Right lobe of liver (tissue), 6 donors: ENCODE measurements at places on chromosomes 7 and 10. TPM values are rescaled to one million over a fixed set of nuclear protein-coding genes. Genes with fewer than 3 reads are reported as not detected.

DNA sequence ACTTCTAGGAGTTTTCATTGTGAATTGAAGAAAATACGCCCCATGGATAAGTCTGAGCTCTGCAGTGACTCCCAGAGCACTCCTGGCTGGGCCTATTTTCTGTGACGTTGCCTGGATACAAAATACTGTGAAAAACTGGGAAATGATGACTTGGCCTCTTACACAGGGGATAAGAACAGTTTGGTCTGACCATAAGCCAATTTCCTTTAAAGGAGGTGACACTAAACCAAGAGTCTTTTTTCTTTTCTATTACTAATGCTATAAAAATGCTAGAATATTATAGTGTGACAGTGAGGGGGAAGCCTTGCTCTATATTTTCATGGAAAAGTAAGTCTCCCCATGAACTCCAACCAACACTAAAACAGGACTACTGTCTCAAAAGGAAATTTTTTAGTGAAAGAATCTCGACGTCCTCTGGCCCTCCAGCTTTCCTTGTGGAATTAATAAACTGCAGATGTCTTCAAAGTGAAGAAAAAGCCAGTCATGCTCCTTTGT is 45.5 kb downstream of the MYOF start:
- no peak overlapping the region for H3K4me3 ChIP-seq
- no peaks in the 10 kb centered on the region for H3K36me3 ChIP-seq
- H3K27me3 ChIP-seq = no peaks in the 10 kb centered on the region
- DNase-seq = no peak
- H3K27ac ChIP-seq = peak overlapping the region; percentile 58

GRCh38 chr10:62112300-62112699 is 156.3 kb downstream of the RTKN2 start:
- no peaks in the 10 kb centered on the region for H3K27me3 ChIP-seq
- H3K27ac ChIP-seq = no peak overlapping the region
- H3K4me3 ChIP-seq = no peak overlapping the region
- H3K4me1 ChIP-seq = no peaks in the 10 kb centered on the region
- no peaks in the 10 kb centered on the region for H3K36me3 ChIP-seq

MBL2 gene
- 112 TPM for total RNA-seq

- no peaks in the 10 kb centered on the region for H3K27me3 ChIP-seq
- DNase-seq = no peak
- no peaks in the 10 kb centered on the region for H3K4me1 ChIP-seq
- H3K4me3 ChIP-seq = no peak overlapping the region
- H3K36me3 ChIP-seq = no peaks in the 10 kb centered on the region
- no peak overlapping the region for H3K27ac ChIP-seq
These were observed 93.8 kb upstream of the NOBOX start for GRCh38 chr7:144497282-144497681.

IDI2 gene
- not detected for total RNA-seq

GRCh38 chr7:20121404-20121803 is 95.8 kb downstream of the MACC1 start:
- H3K27ac ChIP-seq = no peak overlapping the region
- H3K4me1 ChIP-seq = no peaks in the 10 kb centered on the region
- no peaks in the 10 kb centered on the region for H3K27me3 ChIP-seq
- no peaks in the 10 kb centered on the region for H3K36me3 ChIP-seq

- no peak for DNase-seq
- H3K27me3 ChIP-seq = peaks cover 28% of the 10 kb centered on the region
- no peaks in the 10 kb centered on the region for H3K4me1 ChIP-seq
- no peak overlapping the region for H3K4me3 ChIP-seq
- H3K27ac ChIP-seq = no peak overlapping the region
These were observed 351.2 kb downstream of the DNAJB6 start for GRCh38 chr7:157687845-157688532.

- H3K27ac ChIP-seq = no peak overlapping the region
- H3K4me3 ChIP-seq = no peak overlapping the region
- H3K36me3 ChIP-seq = no peaks in the 10 kb centered on the region
- H3K4me1 ChIP-seq = peaks cover under 1% of the 10 kb centered on the region
- no peak for DNase-seq
- no peaks in the 10 kb centered on the region for H3K27me3 ChIP-seq
These were observed 37.8 kb downstream of the KLHDC10 start for GRCh38 chr7:130107949-130108674.

TEX47 gene
- not detected for total RNA-seq

- H3K4me3 ChIP-seq = no peak overlapping the region
- H3K27ac ChIP-seq = no peak overlapping the region
- H3K27me3 ChIP-seq = no peaks in the 10 kb centered on the region
- no peaks in the 10 kb centered on the region for H3K4me1 ChIP-seq
- DNase-seq = no peak
These were observed 12.1 kb upstream of the PLAU start for GRCh38 chr10:73898730-73899410.

DNA sequence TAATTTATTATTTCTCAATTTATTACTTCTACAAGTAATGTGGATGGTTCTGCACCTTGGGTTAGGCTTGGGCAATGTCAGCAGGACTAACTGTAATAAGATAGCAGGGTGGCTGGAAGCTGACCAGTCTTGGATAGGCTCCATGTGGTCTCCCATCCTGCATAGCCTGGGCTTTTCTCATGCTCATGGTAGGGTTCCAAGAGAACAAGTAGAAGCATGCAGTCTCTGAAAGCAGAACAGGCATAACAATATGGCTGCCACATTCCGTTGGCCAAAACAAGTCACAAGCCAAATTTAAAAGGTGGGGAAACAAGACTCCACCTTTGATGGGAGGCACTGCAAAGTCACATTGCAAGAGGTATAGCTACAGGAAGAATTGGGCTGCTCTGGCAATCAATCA is 98.6 kb upstream of the MDFIC start:
- no peaks in the 10 kb centered on the region for H3K27me3 ChIP-seq
- H3K27ac ChIP-seq = no peak overlapping the region
- H3K4me1 ChIP-seq = no peaks in the 10 kb centered on the region
- no peak for DNase-seq
- H3K36me3 ChIP-seq = no peaks in the 10 kb centered on the region

DNA sequence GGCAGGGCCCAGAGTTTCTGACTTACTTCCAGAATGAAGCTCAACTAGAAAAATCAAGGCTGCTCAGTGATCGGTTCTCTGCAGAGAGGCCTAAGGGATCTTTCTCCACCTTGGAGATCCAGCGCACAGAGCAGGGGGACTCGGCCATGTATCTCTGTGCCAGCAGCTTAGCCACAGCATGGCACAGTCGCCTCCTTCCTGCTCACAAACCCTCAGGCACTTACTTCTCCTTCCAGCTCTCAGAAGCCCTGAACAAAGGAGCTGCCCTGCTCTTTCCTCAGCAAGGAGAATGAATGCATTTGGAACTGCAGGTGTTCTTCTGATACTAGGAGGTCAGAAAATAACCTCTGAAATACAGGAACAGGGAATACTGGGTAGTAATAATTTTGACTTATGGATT is 219.7 kb upstream of the PRSS1 start:
- no peaks in the 10 kb centered on the region for H3K36me3 ChIP-seq
- no peak overlapping the region for H3K27ac ChIP-seq
- H3K4me3 ChIP-seq = no peak overlapping the region
- H3K27me3 ChIP-seq = no peaks in the 10 kb centered on the region
- H3K4me1 ChIP-seq = no peaks in the 10 kb centered on the region
- DNase-seq = no peak

MMD2 gene
- total RNA-seq = not detected

MACC1 gene
- 0.13 TPM for total RNA-seq
